ENCODE measurements at places on chromosomes 7 and 10. TPM values are rescaled to one million over a fixed set of nuclear protein-coding genes. Genes with fewer than 3 reads are reported as not detected.

- DNase-seq: no peak
Measured at GRCh38 chr10:118501637-118502440, 93.6 kb downstream of the PRLHR start.

DNA sequence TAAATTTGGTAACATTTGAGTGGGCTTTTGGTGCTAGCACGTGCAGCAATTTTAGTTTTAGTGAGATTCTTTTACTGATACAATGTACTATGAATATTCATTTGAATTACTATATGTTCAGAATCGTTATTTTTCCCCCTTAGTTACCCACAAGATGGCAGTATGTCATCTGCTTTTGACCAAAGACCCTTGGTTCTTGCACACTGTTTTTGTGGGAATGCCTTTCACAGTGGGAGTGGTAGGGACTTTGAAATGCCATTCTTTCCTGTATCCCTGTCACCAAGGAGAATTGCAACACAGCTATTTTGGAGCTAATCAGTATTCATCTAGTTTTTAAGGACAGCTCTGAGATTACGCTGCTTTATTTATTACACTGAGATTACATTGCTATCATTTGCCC is 40.6 kb downstream of the SEC23IP start:
- DNase-seq: peak; percentile 30

DNA sequence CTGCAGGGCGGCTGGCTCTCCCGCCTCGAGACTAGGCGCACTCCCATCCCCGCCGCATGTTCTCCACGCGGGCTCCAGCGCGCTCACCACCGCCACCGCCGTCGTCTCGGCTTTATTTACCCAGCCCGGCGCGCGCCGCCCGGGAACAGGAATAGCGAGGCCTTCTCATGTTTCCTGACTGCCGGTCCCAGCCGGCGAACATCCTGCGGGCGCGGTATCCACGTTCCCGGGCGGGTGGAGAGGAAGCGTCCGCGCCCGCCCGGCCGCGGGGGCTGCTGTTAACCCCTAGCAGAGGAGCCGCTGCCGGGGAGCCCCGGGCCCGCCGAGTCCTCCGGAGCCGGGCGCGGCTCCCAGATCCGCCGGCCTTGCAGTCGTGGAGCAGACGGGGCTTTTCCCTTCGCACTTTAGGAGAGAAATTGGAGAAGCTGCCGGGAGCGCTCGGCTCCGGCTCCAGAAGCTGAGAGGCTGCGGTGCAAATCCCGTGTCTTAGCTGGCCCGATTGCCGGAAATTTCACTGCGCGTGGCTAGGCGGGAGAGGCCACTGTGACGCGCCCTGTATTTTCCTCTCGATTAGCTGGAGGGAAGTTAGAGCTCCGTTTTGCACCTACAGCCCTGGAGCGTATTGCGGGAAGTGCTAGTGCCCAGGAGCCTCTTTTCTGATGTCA is at the start of gene MKX:
Gene MKX (minus strand): TSS at position 88 of the 665 bp plus-strand sequence. CDS start 2,404 bp downstream, outside the sequence.
- no peak for DNase-seq

- no peak for DNase-seq
Measured at GRCh38 chr10:76657337-76658012, 980.1 kb downstream of the KCNMA1 start.

DNA sequence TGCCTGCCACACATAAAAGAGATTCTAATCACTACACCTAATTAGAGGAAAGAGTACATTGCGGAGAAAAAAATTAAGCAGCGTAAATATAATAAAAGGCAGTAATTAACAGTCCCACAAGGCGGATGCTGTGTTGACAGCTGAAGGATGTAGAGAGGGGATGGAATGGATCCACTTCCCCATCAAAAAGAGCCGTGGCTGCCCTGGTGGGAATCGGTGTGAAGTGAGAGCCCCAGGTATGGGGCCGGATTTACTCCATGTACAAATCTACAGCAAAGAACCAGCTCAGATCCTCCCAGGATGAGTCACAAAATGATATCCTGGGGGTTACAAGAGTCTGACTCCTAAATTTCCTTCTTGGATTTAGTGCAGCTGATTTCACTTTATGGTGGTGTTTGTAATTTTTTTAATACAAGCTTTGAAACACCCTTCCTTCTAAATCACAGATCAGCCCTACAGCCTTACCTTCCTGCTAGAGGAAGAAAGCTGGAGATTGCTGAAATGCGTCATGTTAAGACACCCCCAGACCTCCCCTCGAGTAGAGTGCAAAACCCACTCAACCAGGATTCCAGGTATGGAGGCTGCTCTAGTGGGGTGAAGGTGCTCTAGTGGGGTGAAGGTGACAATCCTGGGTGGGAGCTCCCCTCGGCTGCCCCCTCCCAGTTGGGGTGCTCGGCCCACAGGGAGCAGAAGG is 398.4 kb downstream of the PLXNA4 start:
- DNase-seq: no peak

GRCh38 chr7:73622527-73622908 is 1.8 kb downstream of the MLXIPL start:
- DNase-seq: no peak

DNA sequence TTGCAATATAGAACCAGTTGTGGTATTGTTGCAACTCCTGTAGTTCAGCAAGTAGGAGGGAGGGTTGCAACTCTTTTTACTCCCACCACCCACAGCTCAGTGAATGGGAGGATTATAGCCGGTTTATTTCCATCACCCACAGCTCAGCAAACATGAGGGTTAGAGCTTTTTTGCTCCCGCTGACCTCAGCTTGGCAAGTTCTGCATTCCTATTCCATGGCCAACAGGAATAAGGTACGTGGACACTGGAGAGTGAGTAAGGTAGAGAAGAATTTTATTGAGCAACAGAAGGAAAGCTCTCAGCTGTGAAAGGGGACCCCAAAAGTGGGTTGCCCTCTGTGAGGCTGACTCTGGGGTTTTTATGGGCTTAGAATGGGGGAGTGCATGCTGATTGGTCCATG is 167.1 kb upstream of the SMIM30 start:
- no peak for DNase-seq

GRCh38 chr10:26723016-26723415 is 25.5 kb downstream of the PDSS1 start:
- DNase-seq: no peak

The ST8SIA6 gene
- polyA plus RNA-seq: 2.6 TPM

GRCh38 chr10:116521424-116522290 is 24.1 kb upstream of the PNLIP start:
- DNase-seq: no peak

GRCh38 chr10:50550291-50550839 is 73.4 kb downstream of the SGMS1 start:
- DNase-seq: no peak

DNA sequence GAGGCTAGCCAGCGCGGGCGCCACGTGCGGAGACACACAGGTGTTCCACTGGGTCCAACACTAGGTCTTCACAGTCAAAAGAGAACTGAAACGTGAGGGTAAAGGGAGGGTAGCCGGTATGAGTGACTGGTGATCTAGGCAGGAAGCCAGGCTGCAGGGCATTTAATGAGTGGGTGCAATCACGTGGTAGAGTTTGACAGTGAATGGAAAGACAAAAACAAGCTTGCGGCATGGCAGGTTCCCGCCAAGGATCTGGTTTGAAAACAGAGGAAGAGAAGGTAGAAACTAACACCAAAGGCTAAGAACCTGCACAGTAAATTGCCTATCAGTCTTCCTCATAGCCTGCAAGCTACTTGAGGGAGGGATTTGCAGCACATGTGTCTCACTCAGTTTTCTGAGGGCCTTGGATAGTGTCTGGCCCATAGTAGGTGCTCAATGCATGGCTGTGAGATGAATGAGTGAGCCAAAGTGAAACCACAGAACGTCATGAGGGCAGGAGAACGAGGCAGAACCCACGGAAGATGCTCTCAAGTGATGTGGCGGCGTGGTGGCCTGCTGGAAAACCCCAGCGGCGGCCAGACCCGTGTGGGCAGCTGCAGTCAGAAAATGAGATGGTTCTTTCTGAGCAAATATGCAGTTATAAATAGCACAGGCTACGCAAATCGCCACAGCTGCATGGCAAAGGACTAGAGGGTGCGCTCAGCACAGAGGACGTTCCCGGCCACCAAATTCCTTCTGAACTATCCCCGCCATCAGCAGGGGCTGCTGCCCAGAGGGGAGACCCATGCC is 183.6 kb upstream of the NFE2L3 start:
- no peak for DNase-seq

DNA sequence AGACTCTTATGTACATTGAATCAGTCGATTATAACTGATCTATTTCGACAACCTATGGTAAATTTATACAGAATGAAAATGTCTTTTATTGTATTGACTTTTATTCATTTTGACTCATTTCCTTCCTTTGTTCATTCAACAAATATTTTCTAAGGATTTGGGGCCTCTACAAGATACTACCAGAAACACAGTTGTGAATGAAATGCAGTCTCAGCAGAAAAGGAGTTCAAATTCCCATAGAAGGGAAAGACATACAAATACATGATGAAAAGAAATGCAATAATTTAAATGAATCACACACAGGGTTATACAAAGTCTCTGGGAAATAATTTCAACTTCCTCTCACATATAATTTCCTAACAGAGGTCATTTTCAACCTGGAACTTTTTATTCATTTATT is 134.0 kb upstream of the SEMA3A start:
- DNase-seq: no peak

DNA sequence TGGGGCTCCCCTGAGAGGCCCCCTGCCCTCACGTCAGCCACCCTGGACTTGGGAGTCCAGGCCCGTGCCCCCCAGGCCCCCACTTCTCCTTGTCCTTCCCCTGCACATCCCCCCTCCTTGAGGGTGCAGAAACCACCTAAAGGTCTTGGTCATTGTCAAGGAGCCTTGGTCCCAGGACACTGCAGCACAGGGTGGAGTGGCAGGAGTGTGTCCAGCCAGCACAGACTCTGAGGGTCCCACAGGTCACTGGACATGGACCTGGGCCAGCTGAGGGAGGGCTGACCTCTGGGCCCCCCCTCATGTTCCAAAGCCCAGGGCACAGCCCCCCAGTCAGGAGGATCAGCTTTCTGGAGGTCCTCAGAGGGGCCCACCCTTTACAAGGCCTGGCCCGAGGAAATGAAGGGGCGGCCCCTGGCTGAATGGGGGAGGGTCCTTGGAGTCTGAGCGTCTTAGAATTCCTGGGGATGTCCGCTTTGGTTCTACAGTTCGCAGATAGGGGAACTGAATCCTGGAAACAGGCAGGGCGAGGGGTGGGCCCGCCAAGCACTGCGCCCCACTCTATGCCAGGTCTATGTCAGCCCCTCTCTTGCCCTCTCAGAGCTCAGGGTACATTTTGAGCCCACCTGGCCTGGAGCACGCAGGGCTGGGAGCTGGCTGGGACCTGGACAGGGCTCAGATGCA is 54.0 kb downstream of the PWWP2B start:
- no peak for DNase-seq

DNA sequence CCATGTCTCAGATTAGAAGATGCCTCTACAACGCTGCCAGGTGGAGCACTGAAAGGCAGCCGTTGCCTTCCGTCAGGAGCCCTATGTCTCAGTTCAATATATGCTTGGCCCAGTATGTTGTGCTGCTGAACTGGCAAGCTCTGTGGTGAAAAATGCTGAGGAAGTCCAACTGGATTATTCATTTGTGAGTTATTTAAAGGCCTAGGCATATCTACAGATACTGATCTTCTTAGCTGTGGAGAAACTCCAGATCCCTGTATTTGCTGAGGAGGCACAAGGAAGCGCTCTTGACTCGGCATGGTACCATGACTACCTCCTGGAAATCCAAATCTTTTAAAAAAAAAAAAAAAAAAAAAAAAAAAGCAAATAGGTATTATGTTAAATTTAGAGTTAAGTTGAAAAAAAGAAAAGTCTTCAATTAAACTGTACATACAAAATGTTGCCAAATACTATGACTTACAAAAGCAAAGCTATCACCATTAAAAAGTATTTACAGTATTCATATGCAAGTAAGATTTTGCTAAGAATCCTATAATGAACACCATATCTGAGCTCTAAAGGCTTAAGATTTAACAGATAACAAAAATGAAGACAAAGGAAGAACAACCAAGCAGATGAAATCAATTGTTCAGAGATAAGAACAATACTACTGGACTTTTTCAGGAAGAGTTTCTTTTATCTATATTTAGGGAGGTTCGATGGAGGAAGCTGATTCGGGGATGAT is 152.4 kb downstream of the GALNT11 start:
- DNase-seq: no peak

The ARHGAP22 gene
- polyA plus RNA-seq: 1.9 TPM

DNA sequence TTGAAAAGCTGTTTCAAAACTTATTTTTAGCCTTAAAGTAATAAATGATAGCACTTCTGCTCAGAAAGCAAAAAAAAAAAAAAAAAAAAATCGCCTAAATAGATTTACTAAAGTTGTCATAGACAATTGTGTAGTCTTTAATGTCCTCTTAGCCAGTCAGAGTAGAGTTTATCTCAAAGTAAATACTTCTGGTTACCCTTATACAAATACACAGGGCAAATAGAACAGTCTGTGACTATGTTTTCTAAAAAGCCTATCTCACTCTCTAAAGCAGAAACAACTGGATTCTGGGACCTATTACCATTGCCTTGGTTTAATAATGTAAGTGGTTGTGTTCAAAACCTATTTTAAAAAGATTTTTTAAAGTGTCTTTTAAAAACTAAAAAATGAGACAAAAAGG is 156.2 kb upstream of the THSD7A start:
- DNase-seq: no peak

DNA sequence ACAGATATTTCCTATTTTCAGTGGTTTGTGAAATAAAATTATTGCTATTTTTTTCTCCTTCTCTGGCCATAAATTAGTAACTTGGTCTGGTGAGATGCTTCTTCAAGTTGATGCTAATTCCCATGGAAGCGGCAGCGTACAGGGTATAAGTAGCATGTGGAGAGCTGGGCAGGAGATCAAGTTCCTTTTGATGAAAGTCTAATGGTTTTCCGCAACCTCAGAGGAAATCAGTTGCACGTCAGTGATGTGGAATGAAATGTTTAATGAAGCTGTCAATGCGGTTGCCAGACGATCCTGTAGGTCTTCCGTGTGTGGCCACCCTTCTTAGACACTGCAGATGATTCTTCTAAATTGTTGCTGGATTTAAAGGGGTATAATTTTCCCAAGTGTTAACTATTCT is 236.4 kb upstream of the GRM3 start:
- DNase-seq: no peak

DNA sequence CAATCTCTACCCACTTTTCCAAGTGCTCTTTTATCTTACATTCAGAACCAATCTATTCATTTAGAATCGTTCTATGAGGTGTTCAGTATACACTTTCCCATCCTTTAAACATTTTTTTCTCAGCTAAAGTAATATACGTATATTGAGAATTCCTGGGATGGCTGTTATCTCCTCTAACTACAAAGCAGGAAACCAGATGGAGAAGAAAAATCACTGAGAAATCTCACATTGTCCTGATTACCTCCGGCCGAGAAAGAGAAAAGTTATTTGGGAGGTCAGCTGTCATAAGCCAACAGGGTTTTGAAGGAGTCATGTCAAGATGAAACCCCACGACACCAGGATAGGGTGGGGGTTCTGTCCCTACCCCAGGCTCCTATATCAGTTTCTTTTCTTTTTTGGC is 99.2 kb upstream of the KDM7A start:
- no peak for DNase-seq

The CLDN3 gene
- polyA plus RNA-seq: 62.9 TPM

GRCh38 chr10:9596368-9596920 is 1421.2 kb upstream of the CELF2 start:
- DNase-seq: no peak

The DLX5 gene
- polyA plus RNA-seq: 0.17 TPM

DNA sequence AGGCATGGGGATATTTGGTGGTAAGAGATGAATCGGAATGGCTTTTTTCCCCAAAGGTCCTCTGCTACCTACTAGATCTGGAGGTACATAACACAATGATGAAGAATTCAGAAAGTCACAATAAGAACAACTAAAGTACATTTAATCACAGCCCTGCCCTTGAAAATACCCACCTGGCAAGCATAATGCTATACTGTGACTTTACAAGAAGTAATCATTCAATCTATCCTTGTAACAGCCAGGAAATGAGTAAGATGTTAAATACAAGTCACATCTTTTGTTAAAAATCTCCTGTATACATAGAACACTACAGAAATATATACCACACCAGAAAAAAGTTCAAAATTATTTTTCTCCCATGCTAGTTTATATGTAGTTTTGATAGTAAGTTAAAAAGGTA is 108.3 kb upstream of the ABCB5 start:
- no peak for DNase-seq
